ENCODE measurements at places on chromosomes 3 and 15.

DNA sequence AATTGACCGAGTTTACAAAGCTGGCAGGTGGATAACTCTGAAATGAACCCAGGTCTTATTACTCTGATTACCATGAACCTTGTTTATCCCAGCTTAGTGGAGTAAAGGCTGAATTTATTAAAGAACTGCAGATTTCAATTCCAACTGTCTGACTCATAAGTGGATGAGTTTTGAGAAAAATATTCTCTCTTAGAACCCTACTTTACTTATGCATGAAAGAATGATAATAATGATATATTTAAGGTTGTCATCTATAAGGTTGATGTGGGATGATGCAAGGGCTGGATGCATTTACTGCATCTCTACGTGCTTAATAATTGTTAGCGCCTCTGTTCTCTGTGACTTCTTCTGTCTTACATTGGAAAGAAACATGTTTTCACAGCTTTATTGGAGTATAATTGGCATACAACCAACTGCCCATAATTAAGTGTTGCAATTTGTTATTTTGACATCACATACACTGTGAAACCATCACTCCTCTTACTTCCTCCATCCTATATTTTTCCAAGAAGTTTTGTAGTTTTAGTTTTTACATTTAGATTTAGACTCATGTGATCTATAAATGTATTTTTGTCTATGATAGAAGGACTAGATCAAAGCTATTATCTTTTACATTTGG is 771.2 kb upstream of the ARRDC4 start:
- DNase-seq, result no peak

DNA sequence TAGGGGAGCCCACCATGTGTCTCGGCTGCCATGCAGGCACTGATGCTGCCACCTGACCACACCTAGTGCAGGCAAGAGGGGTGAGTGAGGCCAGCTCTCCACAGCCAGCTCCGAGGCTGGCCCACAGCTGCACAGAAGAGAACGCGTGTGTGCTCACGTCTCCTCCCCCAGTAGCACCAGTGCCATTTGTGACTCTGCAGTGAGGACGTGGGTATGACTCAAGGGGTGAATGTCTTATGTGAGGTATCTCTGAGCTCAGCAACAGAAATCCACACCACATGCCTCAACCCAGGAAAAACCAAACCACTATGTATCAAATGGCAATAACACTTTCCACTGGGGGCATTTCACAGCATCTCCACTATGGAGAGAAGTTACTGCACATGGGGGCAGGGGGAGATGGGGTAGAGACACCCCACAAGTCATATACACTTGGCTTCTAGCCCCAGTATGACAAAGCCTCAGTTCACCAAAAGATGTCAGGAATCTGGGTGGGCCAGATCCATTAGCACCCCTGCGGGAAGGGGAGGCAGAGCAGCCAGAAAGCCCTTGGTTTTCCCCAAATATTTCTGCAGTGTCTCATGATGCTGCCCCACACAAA is 87.6 kb downstream of the LRIG1 start:
- DNase-seq, result no peak

GRCh38 chr3:18643281-18643680 is 218.1 kb upstream of the SATB1 start:
- no peak for DNase-seq

DNA sequence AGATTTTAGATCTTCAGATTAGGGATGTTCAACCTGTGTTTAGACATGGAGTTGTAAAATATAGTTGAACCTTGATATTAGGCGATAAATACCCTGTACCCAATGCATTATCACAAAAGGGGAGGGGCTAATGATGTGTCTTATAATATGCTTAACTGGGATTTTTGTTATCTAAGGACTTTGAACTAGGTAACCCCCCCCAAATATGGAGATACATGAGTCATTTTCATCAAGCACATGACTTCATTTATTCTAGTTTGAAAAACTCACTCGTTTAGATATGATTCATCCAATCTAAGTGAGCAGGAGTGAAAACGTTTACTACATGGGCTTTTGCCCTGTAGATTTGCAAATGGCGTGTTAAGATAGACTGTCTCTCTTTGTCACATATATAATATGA is 212.4 kb downstream of the IL5RA start:
- no peak for DNase-seq

- DNase-seq, result no peak
Measured at GRCh38 chr3:70277304-70277703, 35.1 kb downstream of the MDFIC2 start.

- DNase-seq, result peak; percentile 79
Measured at GRCh38 chr3:186826976-186827857, 15.3 kb upstream of the ADIPOQ start.

GRCh38 chr15:68431792-68432401 is at the start of gene ITGA11:
ITGA11 (minus strand) TSS chr15:68432163; CDS start chr15:68432066, 97 bp downstream.
- DNase-seq, result no peak

DNA sequence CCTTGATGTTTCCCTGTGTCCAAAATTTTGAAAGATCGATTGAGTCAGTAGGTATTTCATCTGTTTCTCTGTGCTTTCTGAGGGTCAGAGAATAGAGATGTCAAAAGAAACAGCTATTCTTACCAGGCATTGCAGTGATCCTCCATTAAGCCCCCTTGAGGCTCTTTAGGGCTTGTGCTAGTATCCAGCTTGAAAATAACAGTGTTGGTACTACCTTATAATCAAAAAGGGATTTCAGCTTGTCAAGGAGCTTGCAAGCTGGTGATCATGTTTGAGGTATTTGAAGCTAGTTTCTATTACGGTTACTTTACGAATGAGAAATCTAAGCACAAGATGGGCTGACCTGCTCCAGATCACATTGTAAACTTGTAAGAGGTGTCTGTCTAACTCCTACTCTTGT is 103.4 kb downstream of the EDEM1 start:
- DNase-seq, result no peak

GRCh38 chr15:92820236-92821021 is 79.7 kb upstream of the CHD2 start:
- peak; percentile 85 for DNase-seq

GRCh38 chr3:37290551-37290950 is 116.2 kb upstream of the LRRFIP2 start:
- no peak for DNase-seq

GRCh38 chr15:51374131-51374530 is 32.7 kb downstream of the GLDN start:
- DNase-seq, result no peak

Measured in activated CD4-positive, alpha-beta T cell treated with anti-CD3 and anti-CD28 coated beads for 4 hours (primary cell).